ENCODE measurements at places on chromosomes 4 and X.

- DNase-seq: no peak
These were observed 35.9 kb upstream of the GPR78 start for GRCh38 chr4:8544282-8544681.

DNA sequence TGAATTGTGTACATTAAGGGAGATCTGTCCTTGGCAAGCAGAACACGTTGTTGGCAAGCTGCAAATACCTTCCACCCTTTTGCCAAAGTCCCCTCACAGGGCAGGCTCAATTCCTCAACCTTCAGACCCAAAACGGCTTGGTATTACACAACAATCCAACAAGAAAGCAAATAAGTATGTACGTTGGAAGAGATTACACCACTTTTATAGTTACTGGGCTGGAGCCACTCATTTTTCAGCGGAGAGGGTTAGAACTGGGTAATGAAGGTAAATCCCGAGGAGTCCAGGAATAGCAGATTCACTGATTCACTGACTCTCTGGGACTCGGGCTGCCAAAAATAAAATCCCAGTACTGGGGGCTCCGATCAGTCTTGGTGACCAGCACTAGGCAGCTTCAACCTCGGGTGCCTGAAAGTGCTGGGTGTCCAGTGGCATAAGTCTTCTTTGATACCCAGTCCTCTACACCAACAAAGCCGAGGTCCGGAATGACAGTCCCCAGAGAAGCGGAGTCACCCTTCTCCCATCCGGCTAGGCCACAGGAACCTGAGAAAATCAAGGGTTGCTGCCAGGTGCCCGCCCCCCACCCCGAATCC is 587 bp downstream of the TIMM8A start:
- DNase-seq: no peak

DNA sequence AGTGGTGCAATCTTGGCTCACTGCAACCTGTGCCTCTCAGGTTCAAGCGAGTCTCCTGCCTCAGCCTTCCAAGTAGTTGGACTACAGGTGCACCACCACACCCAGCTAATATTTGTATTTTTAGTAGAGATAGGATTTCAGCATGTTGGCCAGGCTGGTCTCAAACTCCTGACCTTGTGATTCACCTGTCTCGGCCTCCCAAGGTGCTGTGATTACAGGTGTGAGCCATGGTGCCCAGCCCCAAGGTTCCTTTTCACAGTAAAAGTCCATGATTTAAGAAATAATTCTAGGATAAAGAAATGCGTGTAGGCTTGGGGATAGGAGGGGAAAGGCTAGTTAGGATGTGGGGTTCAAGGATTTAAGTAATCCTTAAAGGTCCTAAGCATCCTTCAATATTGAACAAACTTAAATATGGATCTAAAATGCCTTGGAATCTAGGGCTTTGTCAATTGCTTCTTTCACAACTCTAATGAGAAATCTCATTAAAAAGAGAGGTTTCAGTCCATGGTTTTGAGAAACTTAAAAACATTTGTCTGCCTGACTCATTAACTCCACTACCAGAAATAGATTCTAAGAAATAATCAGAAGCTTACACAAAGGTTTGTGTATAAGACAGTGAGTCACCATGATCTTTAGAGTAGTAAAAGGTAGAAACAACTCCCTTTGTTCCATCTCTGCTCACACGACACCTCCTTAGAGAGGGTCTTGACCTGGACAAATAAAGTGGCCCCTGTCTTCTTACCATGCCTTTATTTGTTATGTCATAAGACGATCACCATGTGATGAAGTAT is 203.2 kb downstream of the PTTG2 start:
- no peak for DNase-seq

DNA sequence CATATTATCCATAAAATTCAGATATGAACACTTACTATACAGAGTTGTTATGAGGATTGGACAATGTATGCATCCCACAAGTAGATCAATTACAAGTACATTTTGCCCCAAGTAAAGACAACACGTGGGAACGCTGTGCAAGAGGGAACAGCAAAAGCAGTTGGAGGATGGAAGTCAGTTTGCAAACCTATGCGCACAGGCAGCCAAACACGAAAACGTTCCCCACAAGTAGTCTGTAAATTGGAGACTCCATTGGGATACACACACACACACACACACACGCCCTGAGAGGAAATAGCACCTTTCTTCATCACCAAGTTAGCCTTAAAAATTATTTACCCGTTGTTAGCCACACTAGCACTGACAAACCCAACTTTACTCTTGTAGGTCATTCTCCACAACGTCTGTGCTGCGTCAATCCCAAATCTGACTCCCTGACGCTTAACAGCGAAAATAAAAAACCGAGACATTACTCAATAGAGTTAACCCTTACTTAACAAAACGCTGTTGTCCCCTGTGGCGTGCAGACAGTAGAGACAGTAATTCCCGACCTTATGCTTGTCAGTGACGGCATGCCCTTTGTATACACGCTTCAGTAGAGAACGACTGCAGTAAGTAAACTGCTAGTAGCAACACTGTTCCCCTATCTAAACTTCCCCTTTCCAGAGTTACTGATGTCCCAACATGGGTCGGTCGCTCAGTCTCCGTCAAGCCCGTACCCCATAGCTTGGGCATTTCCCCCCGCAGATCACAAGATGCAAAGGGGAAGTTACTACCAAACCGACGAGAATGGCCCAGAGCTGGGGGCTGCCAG is 730 bp downstream of the MANBA start:
- no peak for DNase-seq

DNA sequence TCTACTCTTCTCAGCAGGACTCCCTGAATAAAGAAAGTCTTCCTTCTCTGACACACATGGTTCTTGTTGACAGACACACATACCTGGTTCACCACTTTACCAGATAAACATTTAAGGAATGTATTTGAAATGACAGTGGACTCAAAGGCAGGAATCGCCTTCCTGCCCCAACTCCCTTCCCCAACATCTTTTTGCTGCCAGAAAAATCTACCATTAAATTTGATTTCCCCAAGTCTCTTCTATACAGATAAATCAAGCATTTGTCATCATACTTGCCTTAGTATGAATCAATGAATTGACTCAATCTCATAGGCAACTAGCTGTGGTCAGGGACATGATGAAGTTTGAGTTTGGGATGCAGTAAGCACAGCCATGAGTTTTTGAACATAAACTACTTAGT is 23.3 kb upstream of the ANXA5 start:
- DNase-seq: no peak

DNA sequence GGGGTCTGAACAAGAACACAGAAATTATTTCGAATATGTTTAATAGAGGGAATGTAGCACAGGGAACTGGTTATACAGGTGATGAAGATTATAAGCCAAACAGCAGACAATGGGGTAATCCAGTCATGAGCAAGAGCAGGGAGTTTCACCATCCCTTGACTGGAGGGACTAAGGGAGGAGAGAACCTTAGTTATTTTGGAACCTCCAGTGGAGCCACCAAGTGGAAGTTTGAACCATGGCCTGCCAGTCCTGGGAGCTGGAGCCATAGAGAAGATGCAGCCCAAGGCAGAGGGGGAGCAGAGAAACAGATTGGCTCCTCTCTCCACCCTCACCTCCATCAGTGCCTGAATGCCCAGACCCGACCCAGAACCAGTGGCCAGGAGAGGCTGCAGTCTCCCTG is 264.6 kb upstream of the RASGEF1B start:
- DNase-seq: no peak

DNA sequence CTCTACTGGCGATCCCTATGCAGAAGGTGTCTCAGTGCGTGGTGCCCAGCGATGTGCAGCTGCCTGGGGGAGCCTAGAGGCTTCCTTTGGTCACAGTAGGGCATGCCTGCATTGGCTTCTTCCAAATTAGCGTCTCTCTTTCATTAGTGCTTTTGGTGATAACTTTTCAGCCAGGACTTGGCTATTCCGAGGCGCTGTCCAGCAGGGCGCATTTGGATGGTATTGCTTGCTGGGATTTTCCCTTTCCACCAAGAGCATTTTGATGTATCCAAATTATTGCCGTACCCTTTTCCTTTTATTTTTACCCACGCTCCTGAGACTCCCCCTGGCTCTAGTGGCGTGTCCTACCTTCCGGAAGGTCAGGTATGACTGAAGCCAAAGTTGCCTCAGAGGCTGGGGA is 101.4 kb downstream of the SORCS2 start:
- no peak for DNase-seq

- no peak for DNase-seq
These were observed 5.4 kb upstream of the CXCR3 start for GRCh38 chrX:71623714-71624113.
